Activated naive CD8-positive, alpha-beta T cell treated with anti-CD3 and anti-CD28 coated beads, Interleukin-2, amount 10 ng/mL, durations not matched to agents 7 days and 5 days (primary cell): ENCODE measurements at places on chromosomes 6 and 20.
A peak's percentile ranks its signal among the peaks of the same experiment; 100 is the strongest.

DNA sequence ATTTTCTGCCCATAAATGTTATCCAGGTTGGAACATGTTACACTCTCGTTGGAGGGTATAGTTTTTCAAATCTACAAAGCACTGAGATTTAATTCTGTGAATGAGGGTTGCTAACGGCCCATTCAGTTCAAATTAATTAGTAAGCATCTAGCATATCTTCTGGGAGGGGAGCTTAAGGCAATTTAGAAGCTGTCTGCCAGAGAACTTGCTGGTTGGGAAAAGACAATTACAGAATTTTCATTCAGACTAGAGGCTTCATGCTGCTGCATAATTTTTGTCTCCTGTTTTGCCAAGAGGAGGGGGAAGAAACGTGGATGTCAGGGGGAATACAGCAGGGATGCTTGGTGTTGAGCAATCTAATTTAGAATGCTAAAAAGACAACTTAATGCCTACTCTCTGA is 268.3 kb upstream of the FAM83B start:
- no peak for DNase-seq

DNA sequence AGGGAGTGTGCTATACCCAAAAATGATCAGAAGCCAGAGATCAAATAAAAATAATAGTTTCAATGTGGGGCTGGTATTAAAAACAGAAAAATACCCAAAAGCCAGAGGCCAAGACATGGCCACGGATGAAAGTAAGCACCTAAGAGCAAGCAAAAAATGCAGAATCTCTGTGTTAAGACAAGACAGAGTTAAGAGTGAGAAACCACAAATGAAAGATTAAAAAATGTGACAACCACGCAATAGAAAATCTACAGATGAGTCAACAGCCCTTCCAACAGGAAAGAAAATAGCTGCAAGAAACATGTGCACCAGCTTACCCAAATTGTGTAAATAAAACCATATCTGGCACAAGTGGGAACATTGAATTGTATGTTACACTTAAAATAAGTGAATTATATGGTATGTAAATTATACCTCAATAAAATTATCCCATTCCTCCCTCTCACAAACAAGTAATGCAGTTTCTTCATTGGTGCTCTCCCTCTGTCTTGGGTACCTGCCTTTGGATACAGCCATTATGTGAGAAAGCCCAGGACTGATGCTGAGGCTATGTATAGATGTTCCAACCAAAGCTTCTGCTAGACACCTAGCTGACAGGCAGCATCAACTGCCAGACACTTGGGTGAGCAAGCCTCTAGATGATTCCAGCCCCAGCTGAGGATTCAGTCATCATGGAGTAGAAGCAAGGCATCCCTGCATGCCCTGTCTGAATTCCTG is 55.3 kb upstream of the UFL1 start:
- DNase-seq = no peak

GRCh38 chr20:49199729-49200293 is 11.7 kb upstream of the STAU1 start:
- DNase-seq = no peak

DNA sequence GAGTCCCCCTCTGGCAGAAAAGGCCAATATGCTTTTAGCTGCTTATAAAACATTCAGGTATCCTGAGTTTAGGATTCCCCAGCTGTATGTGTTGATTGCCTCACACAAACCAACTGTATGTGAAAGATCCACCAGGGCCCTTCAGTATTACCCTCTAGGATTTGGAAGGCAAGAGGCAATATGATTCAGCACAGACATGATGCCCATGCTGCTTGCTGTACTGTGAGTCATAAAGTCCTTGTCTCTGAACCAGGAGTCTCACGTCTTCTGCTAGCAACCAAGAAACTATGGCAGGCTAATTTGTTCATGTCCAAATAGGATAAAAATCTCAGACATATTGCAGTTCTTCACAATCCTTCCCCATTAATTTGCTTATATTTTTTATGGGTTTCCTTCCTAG is 789.2 kb upstream of the SLC35B3 start:
- DNase-seq = no peak

- no peak for DNase-seq
Observed at GRCh38 chr6:164409309-164410009, 899.9 kb downstream of the C6orf118 start.

- no peak for DNase-seq
Observed at GRCh38 chr6:20789162-20789561, 254.9 kb downstream of the CDKAL1 start.

GRCh38 chr6:41942067-41942851 is 651 bp upstream of the CCND3 start:
- DNase-seq = no peak

DNA sequence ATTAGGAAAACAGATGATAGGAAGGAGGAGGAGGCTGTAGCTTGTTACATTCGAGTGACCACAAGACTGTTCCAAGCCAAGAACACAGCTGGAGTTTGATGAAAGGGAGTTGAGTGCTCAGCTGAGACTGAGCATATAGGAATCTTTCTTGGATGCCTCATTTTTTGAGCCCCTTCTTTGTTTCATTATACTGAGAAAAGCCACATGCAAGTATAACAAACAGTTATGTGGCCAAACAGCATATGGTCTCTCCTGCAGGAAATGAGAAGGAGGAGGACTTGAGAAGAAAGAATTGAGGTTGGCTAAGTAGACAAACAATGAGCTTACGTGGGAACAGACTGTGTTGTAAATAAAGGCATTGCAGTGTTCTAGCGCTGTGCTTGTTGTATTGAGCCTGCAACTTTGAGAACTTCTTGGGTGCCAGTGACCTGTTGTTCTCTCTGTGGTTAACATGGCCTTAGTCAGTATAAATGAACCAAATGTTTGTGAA is 78.3 kb downstream of the AKAP7 start:
- no peak for DNase-seq

GRCh38 chr20:2751878-2752566 is 48.4 kb downstream of the CPXM1 start:
- peak; percentile 74 for DNase-seq

GRCh38 chr6:102501615-102502014 is 1108.1 kb downstream of the GRIK2 start:
- DNase-seq = no peak

- no peak for DNase-seq
Observed at GRCh38 chr6:143759666-143760065, 81.9 kb downstream of the PHACTR2 start.

- no peak for DNase-seq
Observed at GRCh38 chr6:36961441-36962435, 7.2 kb downstream of the PI16 start.

DNA sequence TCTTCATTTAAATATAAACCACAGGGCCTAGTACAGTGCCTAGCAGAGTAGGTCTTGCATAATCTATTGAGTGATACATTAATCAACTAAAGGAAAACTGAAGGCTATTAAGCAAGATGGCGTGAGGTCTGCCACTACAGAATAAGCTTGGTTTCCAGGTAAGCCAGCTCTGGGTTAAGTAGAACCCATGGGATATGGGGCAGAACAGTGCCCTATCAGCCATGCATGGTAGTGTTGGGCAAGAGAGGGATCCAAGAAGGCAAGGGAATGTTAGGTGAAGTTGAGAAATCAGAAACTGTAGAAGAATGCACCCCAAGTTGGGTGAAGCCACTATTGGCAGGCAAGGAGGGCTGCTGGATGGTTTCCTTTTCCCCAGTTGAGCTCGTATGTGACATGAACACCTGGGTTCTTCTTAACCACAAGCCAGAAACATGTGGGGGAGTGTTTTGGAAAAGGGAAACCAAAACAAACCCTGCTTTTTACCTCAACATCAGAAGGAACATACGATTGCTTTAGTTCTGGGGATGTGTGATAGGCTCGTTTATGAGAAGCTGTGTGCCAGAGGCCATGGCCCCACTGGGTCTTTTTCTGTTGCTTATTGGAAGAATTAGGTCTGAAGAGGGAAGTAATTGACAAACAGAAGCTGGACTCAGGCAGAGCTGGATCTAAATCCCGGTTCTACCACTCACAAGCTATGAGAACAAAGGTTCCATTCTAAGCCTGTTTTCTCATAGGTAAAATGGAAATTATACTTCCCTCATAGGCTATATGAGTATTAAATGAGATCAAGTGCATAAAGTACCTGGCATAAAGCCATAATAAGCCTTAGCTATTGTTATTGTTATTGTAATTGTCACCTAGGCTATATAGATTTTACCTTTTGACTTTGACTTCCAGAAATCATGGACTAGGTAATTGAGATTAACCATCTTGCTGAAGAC is 33.5 kb downstream of the NEDD9 start:
- DNase-seq = peak; percentile 51

DNA sequence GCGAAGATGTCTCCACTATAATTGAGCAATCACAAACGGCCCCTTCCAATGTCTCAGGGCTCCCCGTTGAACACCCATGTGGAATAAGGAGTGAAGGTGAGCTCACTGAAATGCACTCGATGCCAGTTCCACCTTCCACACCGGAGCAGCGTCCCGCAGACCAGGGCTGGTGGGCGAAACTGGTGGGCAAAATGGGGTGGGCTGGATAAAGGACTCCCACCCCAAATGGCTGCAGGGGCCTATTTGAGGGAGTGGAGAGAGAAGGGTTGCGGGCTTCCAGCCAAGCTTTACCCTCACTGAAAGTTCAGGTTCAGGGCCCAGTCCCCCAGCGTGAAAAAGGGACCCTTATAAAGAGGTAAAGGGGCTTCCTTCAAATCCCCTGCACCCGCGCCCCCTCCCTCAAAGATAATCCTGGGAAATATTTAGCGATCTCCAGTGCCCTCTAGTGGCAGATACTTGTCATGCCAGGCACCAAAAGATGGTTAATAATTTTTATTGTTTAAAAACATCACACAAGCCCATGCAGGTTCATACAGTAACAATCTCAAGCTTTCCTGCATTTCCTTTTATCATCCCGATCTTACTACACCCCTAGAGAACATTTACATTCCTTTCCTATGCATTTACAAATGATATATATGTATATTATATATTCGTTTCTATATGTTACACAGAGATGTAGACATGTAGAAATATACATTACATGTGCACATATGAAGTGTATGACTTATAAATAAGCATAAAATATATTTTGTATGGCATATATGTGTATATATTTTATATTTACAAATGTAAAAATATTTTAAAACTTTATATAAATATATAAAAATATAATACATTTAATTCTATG is 58.2 kb upstream of the NKX2-2 start:
- peak; percentile 27 for DNase-seq

DNA sequence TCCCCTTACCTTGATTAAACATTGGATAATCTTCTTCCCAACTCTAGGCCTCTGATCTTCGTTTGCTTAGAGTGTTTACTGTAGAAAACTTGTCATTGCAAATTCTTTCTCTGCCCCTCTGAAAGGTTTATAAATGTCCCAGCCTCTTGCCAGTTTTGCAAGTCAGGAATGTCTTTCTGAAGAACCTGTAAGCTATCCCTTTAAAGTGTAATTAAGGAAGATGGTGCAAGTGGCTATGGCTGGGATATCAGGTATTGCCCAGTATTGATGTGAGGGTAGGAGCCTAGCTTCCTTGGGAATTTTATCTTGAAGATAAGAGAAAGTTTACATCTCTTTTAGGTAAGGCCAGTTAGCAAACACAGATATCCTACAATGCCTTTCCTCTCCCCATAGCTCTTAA is 211.0 kb upstream of the RIMS1 start:
- no peak for DNase-seq

GRCh38 chr6:63391203-63391970 is 71.6 kb upstream of the LGSN start:
- DNase-seq = no peak

- DNase-seq = no peak
Observed at GRCh38 chr6:146781836-146782235, 183.1 kb downstream of the ADGB start.

- no peak for DNase-seq
Observed at GRCh38 chr6:147774856-147775255, 266.4 kb downstream of the SAMD5 start.

DNA sequence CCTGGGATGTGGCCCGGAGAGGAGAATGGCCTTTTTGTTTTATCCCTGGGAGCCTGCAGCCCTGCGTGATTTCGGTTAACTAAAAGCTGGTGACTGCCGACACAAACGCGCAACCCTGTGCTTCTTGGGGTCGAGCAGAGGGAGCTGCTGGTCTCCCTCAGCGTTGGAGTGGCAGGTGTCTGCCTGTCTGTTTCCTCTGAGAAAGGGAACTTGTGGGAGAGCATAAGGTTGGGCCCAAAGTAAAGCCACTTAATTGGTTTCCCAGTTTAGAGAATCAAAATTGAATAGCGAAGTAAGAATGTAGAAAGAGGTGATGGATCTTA is 500 bp downstream of the LTV1 start:
- no peak for DNase-seq

DNA sequence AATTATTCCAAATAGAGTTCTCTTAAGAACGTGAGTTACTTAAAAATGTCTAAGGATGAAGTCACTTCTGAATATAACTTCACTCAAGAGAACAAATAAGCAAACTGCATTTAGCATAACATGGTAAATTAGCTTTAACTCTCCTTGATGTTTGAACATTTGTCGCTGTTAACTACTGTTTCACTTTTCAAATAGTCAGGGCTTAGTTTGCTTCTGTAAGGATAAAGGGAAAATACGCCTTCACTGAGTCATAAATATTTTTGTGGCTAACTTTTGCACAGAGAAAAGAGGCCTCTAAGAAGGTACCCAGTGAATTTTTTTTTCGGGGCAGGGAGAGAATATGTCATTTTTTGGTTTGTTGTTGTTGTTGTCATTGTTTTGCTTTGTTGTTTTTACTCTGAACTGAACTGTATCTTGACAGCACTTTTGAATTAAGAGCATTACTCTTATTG is 8.1 kb downstream of the PTPN1 start:
- no peak for DNase-seq

DNA sequence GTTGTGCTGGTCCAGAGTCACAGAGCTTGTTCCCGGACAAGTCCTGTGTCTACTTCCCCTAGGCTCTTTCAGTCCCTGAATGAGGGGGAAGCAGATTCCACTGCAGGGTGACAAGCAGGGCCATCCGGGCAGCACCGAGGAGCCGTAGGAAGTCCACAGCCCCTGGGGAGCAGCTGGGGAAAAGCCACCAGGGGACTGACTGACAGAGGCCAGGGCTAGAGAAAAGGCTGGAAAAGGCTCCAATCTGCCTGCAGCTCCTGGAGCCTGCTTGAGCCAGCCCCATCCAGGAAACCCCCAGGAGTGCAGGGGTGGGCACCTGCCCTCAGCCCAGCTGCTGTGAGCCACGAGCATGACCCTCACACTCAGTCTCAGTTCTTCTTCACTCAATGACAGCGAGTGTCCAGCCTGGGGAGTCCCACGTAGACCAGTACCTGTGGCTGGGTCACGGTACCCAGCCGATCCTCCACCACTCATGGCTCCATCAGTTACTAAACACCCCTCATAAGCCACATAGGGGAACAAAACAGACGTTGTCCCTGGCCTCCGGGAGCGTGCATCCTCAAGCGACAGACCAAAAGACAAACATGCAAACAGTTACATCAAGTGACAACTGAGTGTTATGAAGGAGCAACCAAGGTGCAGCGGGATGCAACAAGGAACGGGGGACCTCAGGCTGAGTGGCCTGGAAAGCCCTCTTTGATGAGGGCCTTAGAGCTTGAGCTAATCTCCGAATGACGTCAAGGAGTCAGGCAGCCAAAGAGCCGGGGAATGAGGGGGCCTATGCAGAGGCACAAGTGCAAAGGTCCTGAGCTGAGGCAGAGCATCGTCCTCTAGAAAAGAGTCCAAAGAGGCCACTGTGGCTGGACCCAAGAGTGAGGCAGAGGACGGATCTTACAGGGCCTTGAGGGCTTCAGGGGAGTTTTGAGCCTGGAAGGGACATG is 24.8 kb upstream of the VSTM2L start:
- DNase-seq = no peak

GRCh38 chr6:106702046-106702445 is 72.7 kb downstream of the QRSL1 start:
- DNase-seq = no peak
